ENCODE measurements at places on chromosomes 1 and 21. TPM values are rescaled to one million over a fixed set of nuclear protein-coding genes. Genes with fewer than 3 reads are reported as not detected.

DNA sequence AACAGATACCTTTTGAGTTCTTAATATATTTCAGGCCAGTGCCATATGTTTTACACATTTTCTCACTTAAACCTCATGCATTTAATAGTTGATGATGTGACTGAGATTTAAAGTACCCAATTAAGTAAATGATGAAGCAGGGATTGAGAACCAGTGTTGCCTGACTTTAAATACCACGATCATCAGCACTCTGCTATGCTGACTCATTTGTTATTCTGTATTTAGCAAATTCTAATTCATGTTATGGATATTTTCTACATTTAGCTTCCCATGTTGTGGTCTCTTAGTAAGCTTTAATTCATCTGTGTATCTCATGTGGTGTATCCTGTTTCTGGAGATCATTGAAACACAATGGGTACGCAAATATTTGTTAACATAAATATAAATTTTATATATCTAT, 363.0 kb downstream of the PTBP2 start:
- no peak for DNase-seq

Gene GUCA2A
- not detected for total RNA-seq

- DNase-seq: no peak
Measured at GRCh38 chr1:204241050-204241449, 27.3 kb upstream of the GOLT1A start.

Gene SERTAD4
- total RNA-seq: 4.3 TPM

Gene ETV3L
- total RNA-seq: not detected

GRCh38 chr1:217089361-217090014, 366.3 kb upstream of the ESRRG start:
- no peak for DNase-seq

Gene SPAG17
- 9.9 TPM for total RNA-seq

Gene DRAXIN
- total RNA-seq: 0.24 TPM

DNA sequence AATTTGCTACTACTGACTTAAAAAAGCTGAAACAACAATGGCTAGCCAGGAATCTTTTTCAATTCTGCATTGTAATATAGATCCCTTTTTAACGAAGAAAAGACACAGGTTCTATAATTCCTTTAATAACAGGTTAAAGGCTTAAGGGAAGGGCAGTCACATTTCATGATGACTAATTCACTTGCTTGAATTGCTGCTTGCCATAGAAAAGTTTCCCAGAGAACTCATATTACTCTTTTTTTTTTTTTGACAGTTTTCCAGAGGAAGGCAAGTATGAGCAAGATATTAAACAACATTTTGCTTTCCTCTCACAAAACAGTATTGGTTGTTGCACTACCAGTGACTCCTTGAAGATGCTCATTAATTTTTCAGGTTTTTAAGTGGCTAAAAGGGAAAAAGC, 60.9 kb downstream of the IL23R start:
- no peak for DNase-seq

DNA sequence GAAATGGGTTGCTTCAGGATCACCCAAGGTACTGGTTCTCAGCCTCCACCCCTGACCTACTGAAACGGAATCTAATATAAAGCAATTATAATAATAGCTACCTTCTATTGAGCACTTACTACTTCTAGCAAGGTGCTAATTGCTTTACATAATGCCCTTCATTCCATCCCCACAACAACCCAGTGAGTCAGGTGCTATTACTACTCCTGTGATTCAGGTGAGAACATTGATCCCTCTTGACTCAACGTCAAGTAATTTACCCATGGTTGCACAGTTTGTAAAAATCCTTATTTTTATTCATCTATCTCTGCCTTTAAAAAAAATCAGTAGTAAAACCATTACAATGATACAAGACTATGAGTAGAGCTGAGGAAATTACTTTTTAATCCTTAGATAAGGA, 85.2 kb downstream of the UCHL5 start:
- DNase-seq: no peak

DNA sequence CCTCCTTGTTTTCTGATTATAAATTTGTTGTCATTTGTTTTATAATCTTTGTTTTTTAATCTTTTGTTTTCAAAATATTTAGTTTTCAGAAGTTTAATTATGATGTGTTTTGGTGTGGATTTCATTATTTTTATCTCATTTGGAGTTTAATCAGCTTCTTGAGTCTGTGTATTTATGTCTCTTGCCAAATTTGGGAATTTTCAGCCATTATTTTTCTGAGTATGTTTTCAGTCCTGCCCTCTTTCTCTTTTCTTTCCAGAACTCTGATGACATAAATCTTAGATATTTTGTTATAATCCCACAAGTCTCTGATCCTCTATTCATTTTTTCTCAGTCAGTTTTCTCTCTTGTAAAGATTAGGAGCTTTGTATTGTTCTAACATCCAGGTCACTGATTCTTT, 89.8 kb downstream of the RHOU start:
- DNase-seq: no peak

GRCh38 chr1:209767706-209768105, 11.9 kb downstream of the TRAF3IP3 start:
- DNase-seq: no peak

DNA sequence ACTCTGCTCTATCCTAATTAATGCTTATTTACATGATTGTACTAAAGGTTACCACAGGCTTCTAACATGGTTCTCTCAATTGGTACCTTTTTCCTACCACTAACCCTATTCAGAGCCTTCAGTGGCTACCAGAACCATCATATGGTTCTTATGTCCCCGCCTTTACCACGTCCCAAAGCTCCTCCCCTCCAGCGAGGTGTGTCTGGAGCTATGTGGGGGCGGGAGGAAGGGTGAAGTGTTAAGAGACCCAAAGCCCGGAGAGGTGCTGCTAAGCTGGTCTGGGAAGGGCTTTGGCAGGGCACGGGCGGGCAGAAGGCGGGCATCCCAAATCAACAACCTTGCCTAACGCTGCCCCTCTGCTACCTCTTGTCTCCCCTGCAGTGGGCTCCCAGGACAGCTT, 10.0 kb downstream of the SPATA46 start:
- DNase-seq: no peak

- no peak for DNase-seq
Measured at GRCh38 chr1:52733368-52733767, 7.1 kb downstream of the ZYG11B start.

Gene KRTAP19-3
- not detected for total RNA-seq

GRCh38 chr1:58804853-58805565, 21.2 kb upstream of the JUN start:
- DNase-seq: no peak

Gene GBP5
- total RNA-seq: 9.6 TPM

DNA sequence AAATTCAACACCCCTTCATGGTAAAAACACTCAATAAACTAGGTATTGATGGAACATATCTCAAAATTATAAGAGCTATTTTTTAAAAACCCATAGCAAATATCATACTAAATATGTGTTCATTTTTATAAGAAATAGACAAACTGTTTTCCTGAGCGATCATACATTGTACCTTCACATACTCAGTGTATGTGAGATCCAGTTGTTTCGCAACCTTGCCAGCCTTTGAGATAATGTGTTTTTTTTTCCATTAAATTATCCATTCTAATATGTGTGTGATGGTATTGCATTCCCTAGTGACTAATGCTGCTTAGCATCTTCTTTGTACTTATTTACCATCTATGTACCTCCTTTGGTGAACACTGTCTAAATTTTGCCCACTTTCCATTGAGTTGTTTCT, 47.1 kb downstream of the CFH start:
- DNase-seq: no peak

DNA sequence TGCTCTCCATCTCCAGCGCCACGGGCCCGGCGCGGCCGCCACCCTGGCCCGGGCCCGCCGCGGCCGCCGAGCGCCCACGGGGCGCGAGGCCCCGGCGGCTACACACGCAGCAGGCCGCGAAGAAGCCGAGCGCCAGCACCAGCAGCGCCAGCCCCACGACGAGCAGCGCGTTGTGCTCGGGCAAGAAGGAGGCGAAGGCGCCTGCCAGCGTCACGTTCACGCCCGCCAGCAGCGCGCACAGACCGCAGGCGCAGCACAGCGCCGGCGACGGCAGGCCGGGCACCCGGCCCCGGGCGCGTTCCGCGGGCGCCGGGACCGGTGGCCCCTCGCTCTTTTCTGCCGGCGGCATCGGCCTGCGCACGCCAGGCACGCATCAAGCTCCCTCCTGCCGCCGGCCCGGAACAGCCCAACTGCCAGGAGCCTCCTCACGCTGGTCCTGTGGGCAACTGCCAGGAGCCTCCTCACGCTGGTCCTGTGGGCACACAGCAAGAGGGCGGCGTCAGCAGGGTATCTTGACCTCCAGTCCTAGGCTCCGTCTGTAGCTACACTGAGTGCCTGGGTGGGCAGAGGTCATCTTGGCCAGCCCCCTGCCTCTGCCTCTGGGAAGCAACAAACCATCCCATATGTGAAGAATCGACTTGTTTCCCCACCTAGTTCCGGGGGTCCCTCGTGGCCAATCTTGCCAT, 18.1 kb downstream of the KNCN start:
- DNase-seq: peak; percentile 60

Gene TCHHL1
- not detected for total RNA-seq

Data from lower lobe of right lung (tissue), 2 donors.